HS-27A (cell line): ENCODE measurements at places on chromosomes 5 and 9.
A peak's percentile ranks its signal among the peaks of the same experiment; 100 is the strongest.

DNA sequence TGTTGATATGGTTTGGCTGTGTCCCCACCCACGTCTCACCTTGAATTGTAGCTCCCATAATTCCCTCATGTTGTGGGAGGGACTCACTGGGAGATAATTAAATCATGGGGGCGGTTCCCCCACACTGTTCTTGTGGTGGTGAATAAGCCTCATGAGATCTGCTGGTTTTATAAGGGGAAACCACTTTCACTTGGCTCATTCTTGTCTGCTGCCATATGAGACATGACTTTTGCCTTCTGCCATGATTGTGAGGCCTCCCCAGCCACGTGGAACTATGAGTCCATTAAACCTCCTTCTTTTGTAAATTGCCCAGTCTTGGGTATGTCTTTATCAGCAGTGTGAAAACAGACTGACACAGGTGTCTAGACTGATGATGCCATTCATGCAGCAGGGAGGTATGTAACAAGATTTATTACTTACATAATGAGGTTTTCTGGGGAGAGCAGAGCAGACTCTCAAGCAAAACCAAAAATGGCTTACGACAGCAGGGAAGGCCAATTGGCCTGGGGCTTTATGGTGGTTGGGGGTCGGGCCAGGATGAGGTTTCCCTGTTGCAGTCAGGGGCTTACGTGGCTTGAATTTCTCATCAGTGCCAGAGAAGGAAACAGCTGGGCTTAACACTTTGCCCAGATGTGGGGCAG lies 9.5 kb upstream of the COMMD10 start:
- DNase-seq, result no peak

DNA sequence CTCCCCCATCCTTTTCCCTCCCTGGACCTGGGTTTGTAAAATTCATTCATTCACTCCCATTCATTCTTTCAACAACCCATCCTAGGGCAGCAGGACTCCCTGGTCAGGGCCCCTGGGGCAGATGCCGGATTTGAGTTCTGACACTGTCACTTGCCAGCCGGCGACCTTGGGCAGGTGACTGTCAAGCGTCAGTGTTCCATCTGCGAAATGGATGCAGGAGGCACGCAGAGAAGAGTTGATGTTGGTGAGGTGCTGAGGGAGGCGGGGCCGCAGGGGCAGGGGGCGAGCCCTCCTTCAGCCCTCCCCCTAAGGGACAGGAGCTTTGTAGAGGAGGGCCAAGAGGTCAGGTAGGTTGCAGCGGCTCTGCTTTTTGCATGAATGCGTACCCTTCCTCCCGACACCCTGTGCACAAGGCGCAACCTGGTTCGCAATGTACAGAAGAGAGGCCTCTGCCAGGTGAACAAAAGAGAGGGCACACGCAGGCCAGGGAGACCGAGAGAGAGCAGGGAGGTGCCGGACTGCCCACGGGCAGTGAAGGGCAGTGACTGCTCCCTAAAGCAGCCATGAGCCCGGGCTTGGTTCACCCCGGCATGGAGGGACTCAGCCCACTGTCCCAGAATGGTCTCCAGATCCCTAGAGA lies 128.1 kb downstream of the BARX1 start:
- no peak for DNase-seq

DNA sequence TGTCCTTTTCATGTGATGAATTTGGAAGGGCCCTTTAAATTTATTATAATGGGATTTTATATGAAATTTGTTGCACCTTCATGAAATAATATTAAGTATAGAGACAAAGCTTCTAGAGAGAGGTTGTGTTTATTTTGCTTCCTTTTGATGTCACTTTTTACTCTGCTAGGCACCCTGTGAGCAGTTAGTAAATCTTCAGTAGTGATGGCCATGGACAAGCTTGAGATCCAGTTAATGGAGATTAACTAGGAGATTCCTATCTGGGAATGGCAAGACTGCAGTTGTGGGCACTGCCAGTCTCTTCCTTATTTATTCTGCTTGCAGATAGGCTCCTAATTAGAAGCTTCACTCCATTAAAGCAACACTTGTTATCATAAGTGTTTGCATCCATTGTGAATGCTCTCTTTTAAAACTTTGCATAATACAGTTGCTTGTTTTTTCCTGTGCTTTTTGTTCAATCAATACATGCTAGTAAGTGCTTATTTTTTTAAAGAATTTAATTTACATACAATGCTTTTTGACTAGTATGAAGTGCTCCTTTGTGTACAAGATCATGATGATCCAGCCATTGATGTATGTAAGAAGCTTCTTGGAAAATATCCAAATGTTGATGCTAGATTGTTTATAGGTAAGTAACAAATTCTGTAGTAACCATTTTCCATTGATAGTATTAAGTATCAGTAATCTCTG lies 25.9 kb downstream of the UGCG start:
- DNase-seq, result no peak

- DNase-seq, result no peak
Measured at GRCh38 chr9:132201139-132201538, 39.3 kb downstream of the NTNG2 start.

DNA sequence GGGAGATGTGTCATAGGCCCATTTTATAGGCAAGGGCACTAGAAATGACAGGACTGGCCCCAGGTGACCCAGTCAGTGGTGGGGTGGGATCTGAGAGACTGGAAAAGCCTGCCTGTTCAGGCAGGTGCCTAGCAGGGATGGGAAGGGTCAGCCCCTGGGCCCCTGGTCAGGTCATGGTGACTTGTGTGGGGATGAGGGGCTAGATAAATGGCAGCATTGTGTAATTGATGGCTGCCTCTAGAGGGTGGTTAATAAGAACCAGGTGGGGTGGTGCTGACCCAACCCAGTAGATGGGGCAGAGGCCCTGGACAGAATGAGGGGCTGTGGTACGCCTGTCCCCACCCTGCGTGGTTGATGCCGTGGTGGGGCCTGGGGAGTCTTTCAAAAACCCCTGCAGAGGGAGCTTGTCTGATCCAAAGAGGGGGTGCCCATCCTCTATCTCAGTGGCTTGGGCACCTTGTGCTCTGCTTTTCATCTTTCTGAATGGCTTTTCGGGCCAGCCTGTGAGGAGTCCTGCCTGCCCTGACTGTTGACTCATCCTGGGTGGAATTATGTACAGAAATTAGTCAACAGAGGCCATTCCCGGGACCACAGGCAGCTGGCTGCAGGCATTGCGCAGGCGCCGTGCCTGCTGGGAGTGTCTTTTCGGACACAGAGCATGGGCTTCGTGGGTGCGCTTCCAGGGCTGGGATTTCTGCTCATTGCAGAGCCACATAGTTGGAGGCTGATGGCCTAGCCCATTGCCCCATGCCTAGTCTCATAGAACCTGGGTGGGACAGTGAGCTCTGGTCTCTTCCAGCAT lies 93.6 kb upstream of the PITX1 start:
- DNase-seq, result peak; percentile 60

- DNase-seq, result no peak
Measured at GRCh38 chr5:34535433-34535832, 120.7 kb upstream of the RAI14 start.

DNA sequence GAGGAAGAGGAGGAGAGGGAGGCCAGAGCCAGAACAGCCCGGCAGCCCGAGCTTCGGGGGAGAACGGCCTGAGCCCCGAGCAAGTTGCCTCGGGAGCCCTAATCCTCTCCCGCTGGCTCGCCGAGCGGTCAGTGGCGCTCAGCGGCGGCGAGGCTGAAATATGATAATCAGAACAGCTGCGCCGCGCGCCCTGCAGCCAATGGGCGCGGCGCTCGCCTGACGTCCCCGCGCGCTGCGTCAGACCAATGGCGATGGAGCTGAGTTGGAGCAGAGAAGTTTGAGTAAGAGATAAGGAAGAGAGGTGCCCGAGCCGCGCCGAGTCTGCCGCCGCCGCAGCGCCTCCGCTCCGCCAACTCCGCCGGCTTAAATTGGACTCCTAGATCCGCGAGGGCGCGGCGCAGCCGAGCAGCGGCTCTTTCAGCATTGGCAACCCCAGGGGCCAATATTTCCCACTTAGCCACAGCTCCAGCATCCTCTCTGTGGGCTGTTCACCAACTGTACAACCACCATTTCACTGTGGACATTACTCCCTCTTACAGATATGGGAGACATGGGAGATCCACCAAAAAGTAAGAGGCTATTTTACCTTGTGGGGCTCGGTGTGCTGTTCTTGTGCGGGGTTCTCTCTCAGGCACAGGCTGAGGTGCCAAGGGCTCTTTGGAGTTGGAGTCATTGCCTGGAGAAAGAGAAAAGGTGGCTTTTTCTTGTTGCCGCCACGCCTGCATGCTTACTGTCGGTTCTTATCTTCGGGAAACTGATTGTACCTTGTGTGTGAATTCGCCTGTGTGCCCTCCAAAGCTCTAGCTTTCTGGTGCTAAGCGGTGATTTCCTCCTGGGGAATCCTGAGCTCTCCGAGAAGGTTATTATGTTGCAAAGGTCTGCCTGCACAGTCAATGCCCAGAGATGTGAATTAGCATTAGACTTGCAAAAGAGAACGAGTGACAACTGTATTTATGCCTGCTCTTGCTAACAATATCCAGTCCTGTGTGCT lies at the start of gene ISL1:
TSS of gene ISL1 (plus strand) at position 318 of the 991 bp plus-strand sequence. CDS start at position 542, 224 bp downstream.
- DNase-seq, result no peak

GRCh38 chr5:150624334-150625163 lies 15.9 kb upstream of the SYNPO start:
- DNase-seq, result no peak

- DNase-seq, result no peak
Measured at GRCh38 chr9:2340046-2340760, 281.4 kb upstream of the VLDLR start.

GRCh38 chr5:126482591-126482990 lies 59.4 kb downstream of the GRAMD2B start:
- DNase-seq, result no peak

DNA sequence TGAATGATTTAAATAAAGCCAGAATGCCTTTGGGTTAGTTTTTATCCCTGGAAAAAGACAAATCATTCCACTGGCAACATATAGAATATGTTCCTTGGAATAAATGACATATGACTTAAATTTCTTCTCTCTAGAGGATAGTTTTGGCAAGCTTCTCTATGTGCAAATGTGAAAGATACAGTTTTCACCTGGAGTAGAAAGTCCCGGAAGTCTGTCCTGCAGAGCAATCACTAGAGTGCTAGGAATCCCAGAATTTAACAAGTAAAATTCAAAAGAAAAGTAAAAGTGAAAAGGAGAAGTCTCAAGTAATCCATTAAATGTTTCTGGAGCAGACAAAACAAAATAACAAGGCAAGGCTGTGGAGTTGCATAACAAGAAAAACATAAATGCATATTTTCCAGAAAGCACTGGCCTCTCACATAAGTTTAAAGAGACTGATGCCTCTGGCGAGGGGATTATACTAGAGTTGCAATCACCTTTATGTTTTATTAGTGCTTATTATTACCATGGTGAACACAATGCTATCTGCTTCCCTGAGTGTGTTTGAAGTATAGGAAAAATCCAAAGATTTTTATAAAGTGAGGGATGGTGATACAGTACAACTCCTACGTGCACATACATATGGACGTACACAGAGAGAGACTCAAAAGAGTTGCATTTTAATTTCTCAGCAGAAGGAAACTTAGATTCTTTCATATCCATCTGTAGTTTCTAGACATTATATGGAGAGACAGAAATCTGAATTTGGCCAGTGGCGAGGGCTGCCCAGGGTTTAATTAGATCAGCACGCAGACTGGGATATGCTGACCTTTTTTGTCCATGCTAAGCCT lies 188.3 kb upstream of the ANKRD55 start:
- no peak for DNase-seq

- no peak for DNase-seq
Measured at GRCh38 chr5:102998224-102998623, 121.7 kb downstream of the GIN1 start.

- peak; percentile 35 for DNase-seq
Measured at GRCh38 chr9:134366223-134367031, 40.2 kb downstream of the RXRA start.
